Omental fat pad (tissue), 4 donors: ENCODE measurements at places on chromosomes 7 and 10. TPM values are rescaled to one million over a fixed set of nuclear protein-coding genes. Genes with fewer than 3 reads are reported as not detected.

DNA sequence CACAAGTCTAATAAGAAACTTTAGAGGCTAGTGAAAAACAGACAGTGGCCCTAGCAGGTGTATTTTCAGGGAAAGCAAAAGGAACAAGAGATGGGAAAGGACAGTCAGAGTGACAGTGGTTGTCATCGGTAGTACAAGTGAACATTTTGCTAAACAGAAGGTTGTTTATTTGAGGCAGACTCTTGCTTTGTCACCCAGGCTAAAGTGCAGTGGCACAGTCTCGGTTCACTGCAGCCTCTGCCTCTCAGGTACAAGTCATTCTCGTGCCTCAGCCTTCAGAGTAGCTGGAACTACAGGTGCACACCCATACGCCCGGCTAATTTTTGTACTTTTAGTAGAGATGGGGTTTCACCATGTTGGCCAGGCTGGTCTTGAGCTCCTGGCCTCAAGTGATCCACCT is 195.8 kb downstream of the RELN start:
- DNase-seq: no peak

- no peak for DNase-seq
These were observed at the start of gene GRIFIN for GRCh38 chr7:2476298-2476697. Gene GRIFIN (minus strand): TSS chr7:2476398. CDS start chr7:2476383, 15 bp downstream.

TAF6 gene
- total RNA-seq: 21.0 TPM

TEX36 gene
- not detected for total RNA-seq

ZNF736 gene
- total RNA-seq: 12.8 TPM
